ENCODE measurements at places on chromosomes 1 and 21.

DNA sequence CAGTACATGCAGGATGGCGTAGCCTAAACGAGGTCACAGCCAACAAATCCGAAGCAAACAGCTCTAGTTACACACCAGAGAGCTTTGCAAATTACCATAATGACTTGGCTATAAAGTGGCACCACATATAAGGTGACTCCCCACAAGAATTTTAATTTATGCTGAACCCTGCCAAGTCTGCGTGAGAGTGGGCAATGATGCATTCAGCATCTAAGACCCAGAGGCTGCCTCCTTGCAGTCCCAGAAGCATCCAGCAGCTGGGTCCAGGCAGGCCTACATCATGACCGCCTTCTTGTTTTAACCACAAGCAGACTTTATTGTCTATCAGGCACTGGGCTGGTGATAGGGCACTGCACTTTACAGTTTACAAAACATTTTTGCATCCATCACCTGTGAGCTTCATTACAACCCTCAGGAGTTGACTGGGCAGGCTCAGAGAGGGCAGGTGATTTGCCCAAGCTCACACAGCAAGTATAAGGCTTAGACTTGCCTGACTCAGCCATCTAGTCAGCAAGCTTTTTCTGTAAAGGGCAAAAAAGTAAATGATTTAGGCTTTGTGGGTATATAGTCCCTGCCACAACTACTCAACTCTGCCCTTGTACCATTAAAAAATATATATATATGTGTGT, 134.6 kb downstream of the GLIS1 start:
- peak; percentile 2 for DNase-seq

- DNase-seq, result no peak
Observed at GRCh38 chr1:158255656-158256055, 1.4 kb downstream of the CD1A start.

- DNase-seq, result no peak
Observed at GRCh38 chr1:169568497-169568896, 17.8 kb downstream of the F5 start.

GRCh38 chr1:14940285-14940870, 213.2 kb upstream of the TMEM51 start:
- no peak for DNase-seq

GRCh38 chr1:232643251-232643650, 13.3 kb upstream of the SIPA1L2 start:
- DNase-seq, result no peak

GRCh38 chr1:49048188-49048587, 271.5 kb upstream of the BEND5 start:
- no peak for DNase-seq

DNA sequence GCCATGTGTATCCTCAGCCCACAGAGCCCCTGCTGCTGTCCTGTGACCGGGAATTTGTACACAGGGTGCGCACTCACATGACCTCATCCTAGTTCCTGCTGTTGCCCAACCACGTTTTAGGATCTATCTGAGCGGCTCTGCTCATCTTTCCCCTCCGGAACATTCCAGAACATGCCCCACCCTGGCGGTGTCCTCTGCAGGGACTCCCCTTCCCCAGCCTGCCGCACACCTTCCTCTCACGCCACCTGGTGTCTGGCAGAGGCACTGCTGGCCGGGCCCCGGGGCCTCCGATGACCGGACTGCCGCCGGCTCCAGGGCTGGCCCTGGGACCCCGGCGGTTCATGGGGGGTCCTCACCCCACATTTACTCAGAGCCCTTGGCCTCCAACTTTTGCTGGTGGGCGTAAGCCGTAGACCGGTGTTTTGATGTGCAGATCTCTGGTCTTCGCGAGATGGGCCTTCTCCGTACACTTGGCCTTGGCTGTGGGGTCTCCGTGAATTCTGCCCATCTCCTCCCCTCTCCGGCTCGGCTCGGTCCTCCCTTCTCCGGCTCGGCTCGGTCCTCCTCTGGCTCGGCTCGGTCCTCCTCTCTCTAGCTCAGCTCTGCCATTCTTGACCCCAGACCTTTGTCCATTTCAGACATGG, 29.5 kb downstream of the ARHGEF16 start:
- DNase-seq, result peak; percentile 50

DNA sequence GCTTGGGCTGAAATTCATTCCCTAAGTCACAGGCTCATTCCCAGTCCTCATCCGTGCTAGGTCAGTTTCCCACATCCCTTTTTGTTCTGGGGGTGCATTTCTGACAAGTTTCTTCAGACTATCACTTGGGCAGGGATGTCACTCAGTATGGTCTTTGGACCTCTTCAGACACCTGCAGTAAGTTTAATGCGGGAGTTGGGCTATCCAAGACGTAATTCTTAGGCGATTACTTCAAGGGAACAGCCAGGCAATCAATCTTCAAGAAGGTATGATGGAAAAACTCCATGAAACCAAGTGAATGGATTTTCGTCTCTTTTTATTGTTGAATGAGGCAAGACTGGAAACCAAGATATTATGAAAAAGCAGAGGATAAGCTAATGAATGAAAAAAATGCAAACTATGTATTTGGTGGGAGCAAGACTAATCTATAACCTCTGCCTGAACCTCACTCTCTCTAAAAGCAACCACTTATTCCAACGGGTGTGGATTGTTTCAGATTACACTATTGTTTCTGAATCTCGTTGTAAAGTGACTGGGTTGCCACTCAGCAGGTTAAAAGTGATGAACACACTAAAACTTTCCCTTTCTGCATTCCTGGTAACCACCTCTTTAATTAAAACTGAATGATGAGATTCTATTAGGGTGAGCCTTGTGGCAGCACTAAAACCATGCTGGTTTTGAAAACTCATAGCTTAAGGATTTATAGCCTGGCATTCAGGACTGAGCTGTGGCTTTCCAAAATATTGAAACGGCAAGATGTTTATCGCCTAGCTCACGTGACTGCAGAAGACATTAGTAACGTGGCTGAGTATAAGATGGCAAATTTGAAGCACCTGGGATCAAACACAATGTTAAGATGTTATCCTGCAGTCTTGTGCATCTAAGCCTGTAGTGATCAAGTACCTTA, 1.1 kb downstream of the RASAL2 start:
- no peak for DNase-seq

GRCh38 chr1:236773919-236774318, 21.2 kb upstream of the MTR start:
- DNase-seq, result no peak

GRCh38 chr1:59359325-59359724, 62.4 kb downstream of the FGGY start:
- no peak for DNase-seq

DNA sequence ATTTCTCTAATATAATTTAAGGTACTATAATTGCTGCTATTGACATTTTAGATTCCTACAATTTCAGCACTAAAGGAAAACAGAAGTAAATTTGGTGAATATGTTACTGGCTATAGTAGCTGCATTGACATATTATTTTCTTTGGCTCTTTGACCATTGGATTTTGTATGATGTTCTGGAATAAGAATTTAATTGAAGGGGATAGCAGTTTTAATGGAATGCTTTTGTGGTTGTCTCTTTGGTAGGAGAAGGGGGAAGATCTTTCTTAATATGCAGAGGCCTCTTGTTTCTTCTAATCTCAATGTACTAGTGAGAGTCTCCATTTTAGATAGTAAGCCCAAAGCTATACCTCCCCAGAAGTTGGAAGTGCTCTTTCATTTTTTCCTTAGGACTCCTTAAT, 6.9 kb downstream of the DTL start:
- no peak for DNase-seq

DNA sequence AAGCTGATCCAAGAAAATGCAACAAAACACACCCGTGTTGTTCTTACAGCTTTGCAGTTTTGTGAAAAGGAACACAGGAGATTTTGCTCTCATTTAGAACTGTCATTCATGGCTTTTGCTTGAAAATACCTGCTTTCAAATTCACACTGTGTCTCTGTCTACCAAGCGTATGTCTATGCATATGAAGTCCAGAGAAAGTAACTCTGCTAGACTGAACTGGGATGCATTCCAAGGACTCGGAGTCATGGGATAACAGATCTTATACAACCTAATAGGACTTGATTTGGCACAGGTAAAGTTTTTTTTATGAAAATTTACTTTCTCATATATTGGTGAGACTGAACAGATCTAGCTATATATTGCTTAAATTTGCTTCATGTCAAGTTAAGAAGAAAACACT, 102.4 kb downstream of the PTGER3 start:
- no peak for DNase-seq

DNA sequence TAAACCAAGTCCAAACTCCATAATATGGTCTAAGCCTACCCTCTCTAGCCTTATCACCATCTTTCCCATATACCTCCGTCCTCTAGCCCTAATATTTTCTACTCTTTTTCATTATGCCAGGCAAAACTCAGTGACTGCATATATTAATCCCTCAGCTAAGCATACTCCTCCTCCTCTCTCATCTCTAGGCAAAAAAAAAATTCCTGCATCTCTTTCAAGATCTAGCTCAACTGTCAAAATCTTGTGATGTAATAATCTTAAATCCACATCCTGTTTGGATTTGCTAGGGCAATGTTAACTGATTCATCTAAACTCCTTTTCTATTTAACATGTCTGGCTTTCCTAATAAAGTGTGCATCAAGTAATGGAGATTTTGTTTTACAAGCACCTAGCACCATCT, 20.4 kb downstream of the PRPF38A start:
- DNase-seq, result no peak

DNA sequence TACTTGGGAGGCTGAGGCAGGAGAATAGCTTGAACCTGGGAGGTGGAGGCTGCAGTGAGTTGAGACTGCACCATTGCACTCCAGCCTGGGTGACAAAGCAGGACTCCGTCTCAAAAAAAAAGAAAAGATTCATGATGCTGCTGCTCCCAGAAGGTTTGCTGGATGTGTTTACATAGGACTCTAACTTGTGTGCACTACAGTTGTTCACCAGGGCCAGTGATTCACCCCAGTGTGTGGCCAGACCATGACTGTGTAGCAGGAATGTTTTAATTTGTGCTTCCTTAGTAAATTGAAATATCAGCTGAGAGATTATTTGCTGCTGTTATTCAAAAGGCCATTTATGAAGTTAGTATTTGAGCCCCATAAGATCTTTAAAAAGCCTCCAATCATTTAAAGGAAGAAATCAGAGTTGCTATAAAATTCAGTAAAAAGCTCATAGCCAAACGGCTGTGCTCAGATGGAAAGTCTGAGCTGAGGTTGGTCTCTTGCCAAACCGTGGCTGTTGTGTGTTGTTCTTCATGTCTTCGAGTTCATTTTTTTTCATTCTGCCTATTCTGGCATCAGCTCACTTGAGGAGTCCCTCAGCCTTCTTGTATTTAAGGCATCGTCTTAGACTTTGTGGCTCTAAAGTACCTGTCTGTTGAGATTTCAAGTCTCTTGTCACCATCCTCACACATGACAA, 18.1 kb upstream of the PGD start:
- no peak for DNase-seq

GRCh38 chr1:199422206-199422605, 605.3 kb upstream of the NR5A2 start:
- peak; percentile 6 for DNase-seq

DNA sequence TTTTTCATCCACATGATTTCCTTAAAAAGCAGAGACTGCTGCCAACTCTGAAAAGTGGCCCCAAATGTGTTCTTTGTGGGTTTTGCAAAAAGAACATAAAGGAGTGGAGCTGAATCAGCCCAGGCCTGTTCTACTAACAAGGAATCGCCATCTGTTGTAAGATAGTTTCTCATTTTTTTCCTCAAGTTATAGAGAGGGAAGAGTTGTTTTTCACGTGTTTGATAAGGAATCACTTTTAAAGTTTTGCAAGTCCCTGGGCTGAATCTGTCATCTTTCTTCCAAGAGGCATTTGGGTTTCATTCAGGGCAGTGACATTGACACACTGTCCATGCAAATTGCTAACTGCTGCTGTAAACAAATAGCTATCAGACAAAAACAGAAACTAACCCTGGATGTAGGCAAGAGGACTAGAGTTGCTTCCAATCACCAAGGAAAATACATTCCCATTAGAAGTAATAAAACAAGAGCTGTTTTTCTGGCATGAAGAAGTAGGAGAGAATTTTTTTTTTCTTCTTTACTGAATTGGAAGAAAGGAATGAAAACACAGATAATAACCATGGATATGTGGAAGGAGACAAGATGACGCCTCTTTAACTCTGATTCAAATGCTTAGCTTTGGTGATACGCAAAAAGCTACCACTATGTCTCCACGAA, 58.8 kb upstream of the TBX15 start:
- no peak for DNase-seq

DNA sequence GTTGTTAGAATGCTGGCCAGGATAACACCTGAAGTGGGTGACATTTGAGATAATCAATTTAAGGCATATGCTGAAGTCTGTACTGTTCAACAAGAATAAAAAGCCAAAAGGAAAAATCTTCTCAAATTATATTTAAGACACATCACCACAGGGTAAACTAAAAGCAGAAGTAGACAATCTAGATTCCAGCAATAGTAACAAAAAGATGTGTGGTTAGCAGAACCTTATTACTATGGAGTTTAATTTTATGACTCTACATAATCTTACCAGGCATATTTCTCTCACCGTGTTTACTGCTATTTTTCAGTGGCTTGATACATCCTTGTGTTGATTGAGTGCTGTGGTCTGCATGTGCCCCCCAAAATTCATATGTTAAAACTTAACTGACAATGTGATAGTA, 300.4 kb upstream of the ZP4 start:
- DNase-seq, result no peak

DNA sequence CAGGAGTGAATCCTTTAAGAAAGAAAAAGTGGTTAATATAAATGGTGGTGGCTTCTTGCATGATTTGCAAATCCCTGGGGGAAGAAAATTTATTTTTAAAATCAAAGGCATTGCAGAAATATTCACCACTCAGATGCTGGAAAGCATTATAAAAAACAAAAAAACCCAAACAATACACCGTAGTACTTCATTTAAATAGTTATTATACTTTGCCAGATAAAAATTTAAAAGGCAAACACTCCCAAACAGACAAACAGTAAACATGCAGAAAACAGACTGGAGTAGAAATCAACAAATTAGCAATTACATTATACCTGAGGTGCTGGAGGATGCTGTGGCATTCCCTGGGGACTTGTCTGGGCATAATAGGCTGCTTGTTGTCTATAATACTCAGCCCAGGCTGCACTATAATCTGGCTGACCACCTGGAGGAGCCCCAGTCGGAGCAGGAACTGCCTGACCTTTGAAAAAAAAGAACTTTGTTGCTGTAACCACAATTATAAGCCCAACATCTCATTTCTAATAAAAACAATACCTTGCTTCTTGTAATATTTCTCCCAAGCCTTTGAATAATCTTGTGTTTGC, 29.9 kb downstream of the FUBP1 start:
- no peak for DNase-seq

- DNase-seq, result no peak
Observed at GRCh38 chr1:21469581-21469980, 29.6 kb downstream of the NBPF3 start.

DNA sequence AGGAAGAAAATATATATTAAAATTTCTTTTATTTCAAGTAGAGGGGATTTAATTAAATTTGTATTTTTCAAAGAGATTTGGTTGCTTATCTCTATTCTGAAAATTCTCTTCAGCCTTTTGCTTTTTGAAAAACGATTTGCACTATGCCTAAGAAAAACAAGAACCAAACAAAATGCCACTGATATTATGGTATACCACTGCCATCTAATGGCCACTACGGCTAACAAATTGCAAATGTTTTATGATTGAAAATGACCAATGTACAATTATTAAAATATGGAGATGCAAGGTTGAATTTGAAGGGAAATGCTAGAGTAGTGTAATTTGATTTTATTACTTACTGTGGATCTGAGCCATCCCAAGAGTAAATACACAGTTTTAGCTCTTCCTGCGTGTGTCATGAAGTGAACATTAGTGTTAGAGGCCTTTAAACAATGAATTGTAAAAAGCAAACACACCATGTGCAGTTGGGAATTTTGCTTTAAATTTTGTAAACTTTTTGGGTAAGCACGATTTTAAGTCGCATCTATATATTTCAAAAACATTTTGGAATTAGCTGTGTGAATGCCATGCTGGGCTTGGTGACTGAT, 137.4 kb upstream of the USP25 start:
- peak; percentile 5 for DNase-seq

GRCh38 chr1:54968551-54968950, 11.9 kb upstream of the TMEM61 start:
- no peak for DNase-seq

Measured in activated naive CD4-positive, alpha-beta T cell treated with anti-CD3 and anti-CD28 coated beads for 36 hours (primary cell).